ENCODE measurements at places on chromosomes 2 and 18.

DNA sequence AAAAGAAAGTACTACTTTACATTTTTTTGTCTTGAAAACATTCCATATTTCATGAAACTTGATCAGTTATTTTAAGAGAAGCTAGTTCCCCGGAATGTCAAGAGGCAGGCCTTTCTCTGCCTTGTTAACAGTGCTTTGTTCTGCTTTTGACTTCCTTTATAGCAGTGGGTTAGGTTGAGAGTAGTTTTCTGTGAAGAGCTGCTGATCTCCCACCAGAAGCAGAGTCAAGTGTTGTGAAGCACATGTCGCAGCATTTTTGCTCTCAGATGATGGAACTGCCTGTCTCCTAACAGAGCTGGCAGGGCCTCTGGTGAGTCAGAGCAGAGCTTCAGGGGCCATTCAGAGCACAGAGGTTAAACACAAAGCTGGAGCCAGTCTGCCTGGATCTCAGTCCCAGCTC, 871.8 kb downstream of the SLC4A3 start:
- DNase-seq: peak; percentile 77

GRCh38 chr2:205003288-205003687, 458.0 kb downstream of the PARD3B start:
- no peak for DNase-seq

DNA sequence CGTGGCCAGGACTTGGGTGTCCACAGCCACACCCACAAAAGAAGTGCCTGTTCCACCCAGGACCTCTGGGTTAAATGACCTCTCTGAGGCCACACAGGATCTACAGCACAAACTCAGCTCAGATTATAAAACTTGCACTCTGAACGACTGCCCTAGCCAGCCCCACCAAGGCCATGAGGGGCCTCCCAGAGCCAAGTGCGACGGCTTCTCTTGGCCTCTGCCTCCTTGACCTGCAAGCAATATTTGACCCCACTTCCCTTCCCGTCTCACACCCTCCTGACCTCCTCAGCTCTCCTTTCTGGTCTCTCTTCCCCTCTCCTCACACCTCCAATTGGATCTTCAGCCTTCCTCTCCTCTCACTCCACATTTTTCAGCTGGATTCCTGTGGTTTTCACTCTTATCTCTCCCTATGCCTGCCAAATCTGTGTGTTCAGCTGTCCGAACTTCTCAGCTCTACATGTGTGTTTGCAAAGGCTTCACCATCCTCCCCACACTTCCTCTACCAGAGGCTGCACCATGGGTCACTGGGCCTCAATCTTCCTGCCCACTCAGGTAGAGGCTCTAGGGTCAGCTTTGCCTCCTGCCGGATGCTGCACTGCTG, 25.3 kb upstream of the STEAP3 start:
- DNase-seq: peak; percentile 84

DNA sequence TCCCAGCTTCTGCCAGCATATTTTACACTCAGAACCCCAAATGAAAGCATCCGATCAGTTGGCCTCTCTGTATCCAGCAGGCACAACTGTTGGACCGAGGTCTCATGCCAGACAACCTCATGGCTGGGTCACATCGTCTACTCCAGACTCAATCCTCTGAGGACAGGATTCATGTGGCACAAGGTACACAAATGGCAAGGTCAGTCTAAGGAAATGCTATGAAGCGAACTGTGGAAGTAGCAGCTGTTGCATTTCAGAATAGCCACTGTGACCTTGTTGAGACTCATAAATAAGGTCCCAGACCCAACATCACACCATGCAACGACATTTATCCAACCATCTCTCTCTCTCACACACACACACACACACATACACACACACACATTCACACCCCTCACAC, 7.1 kb upstream of the FZD7 start:
- DNase-seq: no peak

DNA sequence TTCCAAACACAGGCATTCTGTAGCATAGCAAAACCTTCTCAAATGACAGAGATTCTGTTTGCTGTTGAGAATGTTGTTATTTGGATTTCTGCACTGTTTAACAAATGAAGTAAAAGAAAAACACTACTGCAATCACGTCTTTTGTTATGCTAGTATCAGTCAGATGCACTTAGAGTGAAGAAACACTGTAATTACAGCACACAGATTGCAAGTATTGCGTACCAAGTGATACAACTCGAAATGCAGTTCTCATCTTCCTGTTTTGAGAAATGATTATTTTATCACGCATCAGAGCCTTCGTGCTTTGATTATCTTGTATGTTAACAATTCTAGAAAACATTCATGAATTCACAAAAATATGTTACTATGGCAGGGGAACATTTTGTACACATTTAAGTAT, 41.8 kb upstream of the KLF11 start:
- DNase-seq: no peak

- DNase-seq: no peak
Measured at GRCh38 chr2:104856086-104856972, 2.4 kb downstream of the POU3F3 start.

DNA sequence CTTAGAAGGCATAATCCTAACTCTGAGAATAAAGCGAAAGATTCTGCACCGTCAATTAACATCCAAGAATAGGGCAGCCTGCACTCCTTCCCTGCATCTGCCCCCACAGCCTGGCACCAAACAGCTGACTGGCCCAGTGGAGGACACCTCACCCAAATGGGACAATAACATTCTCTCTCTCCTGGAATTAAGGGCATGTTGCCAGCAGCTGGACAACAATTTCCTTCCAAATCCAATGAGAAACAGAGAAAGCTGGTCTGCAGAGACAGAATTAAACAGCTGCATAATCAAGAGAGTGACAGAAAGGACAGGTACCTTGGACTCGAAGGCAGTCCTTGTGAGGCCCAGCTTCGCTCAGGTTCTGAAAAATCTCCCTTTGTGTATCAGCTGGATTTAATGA, 15.0 kb downstream of the COX7A2L start:
- DNase-seq: no peak

DNA sequence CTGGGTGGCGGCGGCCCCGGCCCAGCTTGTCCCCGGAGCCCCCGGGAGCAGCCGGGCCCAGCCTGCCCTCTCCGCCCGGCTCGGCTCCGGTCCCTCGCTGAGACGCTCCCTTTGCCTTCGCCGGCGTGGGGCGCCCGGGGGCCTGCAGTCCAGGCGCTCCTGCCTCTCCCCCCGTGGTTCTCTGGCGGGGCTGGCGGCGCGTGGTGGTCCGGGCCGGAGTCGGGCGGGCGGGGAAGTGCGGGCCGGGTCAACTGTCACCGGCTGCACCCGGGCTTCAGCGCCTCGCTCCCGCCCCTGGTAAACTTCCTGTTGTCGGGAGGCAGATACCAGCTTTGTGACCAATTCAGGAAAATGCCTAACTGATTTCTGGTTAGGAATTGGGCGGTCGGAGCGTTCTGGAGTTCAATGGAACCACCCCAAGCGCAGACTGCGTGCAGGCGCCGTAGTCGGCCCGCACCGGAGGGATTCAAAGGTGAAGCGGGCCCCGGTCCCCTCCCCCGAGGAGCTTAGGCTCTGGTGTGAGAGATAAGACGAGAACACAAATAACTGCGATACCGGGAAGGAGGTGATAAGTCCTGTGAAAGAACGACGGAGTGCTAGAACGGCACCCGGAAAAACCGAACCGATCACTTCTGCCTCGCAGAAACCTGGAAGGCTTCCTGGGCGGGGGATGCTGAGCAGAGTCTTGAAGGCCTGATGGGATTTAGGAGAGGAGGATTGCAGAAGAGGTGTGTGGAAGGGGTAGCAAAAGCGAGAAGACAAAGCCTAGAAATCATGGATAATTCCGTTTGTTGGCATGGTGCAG, 891 bp downstream of the CAB39 start:
- DNase-seq: peak; percentile 47

DNA sequence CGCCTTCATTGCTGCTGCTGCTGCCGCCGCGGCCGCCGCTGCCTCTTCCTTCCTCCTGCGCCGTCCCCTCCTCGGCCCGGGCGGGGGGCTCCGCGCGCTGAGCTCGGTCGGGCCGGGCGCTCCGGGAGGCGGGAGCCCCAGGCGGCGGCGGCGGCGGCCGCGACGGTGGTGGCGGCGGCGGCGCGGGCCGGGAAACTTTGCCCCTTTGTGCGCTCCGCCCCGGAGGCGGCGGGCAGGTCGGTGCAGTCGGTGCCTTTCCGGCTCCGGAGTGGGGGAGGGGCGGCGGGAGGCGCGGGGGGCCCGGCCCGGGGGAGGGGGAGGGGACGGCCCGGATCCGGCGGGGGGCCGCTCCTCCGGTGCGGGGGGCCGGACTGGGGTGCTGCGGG, 205 bp downstream of the TET3 start:
- DNase-seq: no peak

DNA sequence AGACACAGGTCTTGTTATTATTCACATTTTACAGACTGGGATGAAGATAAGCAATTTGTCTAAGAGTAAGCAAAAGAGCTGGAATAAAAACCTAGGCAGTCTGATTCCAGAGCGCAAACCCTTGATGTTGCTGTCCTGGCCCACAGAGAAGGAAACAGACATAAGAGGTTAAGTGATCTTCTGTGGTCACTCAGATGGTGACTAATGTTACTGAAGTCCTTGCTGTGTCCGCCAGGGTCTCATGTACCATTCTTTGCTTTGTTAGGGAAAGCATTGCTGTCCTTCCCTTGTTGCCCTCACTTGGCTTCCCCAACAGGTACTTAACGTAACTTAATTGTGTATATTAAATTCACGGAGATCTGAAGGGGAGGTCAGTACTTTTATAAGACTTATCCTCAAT, 14.9 kb upstream of the FAP start:
- no peak for DNase-seq

Measured in amniotic epithelial cell (primary cell).